ENCODE measurements at places on chromosomes 3 and 15.

GRCh38 chr15:53869044-53869805 lies 109.0 kb upstream of the UNC13C start:
- no peak for DNase-seq

DNA sequence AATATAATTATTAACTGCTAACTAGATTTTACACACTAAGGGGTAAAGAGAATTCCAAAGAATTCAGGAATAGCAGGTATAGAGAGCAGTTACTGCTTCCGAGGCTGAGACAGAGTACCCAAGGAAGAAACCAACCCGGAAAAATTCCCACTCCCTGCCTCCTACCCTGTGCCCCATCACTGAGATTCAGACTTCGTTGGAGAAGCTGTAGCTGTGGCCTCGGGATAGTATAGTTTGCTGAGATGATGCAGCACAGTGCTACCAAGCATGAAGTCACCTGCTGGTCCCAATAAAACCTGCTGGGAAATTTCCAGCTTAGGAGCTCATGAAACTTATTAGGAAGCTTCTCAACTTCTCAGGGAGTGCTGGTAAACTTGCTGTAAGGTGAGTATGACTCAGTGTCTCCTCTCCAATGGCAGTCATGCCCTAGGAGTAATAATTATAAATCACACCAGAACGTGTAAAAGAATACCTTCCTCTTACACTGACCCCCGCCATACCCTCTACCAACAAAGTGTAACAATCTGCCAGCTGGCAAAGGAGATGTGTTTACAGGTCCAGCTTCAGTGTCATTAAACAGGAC lies 215.2 kb upstream of the ROBO2 start:
- DNase-seq = no peak

GRCh38 chr3:26687466-26687865 lies 64.9 kb downstream of the LRRC3B start:
- DNase-seq = no peak

- DNase-seq = no peak
Measured at GRCh38 chr3:150996731-150997130, 24.2 kb upstream of the CLRN1 start.

- DNase-seq = no peak
Measured at GRCh38 chr15:79025201-79025600, 65.4 kb downstream of the RASGRF1 start.

DNA sequence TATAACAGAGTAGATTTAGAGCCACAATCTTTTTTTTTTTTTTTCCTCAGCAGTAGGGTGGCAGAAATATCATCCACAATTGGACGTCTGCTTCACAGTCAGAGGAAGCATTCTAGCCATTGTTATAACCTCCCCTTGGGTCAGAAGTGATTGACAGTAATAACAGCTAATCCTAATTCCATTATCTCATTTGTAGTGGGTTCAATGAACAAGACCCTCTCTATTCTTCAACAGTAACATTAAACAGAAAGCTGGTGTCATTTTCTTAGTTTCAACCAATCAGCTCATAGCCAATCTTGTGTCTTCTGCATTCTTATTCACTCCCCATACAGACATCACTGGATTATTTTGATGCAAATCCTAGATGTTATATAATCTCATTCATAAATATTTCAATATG lies 44.6 kb downstream of the QTRT2 start:
- no peak for DNase-seq
